ENCODE measurements at places on chromosomes 5 and 9.

DNA sequence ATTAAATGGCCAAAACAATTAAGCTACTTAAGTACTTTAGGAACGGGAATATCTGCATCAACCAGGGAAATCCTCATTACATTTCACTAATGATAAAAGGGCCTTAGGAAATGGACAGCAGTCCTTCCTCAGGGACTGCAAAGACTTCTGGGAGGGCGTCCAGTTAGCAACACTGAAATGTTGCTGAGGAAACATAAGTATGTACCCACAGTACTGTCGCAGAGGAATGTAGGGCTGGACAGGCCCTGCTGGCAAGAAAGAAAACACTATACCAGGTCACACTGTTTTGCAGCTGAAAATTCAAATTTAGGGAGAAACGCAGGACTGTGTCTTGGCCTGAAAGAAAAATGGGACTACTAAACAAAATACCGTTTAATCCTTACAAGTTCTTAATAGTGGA lies 1.3 kb downstream of the C5orf15 start:
- DNase-seq = no peak

DNA sequence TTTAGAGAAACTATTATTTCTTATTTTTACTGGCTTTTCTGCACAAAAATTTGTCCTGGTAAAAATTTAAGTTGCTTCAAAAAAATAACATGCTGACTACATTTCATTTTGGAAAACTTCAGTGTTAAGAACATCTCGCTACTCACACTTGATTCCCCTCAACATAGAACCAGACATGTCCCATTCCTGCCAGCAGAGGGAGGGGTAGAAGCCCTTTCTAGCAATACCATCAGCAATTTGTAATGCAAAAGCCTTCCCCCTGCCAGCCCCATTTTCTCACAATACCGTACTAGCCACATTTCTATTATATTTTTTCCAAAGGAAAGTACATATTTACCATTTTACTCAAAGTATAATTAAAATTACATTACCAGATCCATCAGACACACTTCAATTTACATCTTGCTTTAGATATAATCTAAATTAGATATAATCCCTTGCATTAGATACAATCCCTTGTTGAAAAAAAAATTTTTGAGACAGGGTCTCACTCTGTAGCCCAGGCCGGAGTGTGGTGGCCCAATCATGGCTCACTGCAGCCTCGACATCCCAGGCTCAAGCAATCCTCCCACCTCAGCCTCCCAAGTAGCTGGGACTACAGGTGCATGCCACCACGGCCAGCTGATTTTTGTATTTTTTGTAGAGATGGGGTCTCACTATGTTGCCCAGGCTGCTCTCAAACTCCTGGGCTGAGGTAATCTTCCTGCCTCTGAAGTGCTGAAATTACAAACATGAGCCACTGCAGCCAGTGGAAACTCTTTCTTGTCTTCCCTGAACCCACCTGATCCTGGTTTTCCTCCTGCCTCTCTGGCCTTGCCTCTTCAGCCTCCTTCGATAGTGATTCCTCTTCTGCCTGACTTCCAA lies 39.6 kb upstream of the IDNK start:
- no peak for DNase-seq

GRCh38 chr9:89529243-89530035 lies 31.5 kb upstream of the SEMA4D start:
- no peak for DNase-seq

DNA sequence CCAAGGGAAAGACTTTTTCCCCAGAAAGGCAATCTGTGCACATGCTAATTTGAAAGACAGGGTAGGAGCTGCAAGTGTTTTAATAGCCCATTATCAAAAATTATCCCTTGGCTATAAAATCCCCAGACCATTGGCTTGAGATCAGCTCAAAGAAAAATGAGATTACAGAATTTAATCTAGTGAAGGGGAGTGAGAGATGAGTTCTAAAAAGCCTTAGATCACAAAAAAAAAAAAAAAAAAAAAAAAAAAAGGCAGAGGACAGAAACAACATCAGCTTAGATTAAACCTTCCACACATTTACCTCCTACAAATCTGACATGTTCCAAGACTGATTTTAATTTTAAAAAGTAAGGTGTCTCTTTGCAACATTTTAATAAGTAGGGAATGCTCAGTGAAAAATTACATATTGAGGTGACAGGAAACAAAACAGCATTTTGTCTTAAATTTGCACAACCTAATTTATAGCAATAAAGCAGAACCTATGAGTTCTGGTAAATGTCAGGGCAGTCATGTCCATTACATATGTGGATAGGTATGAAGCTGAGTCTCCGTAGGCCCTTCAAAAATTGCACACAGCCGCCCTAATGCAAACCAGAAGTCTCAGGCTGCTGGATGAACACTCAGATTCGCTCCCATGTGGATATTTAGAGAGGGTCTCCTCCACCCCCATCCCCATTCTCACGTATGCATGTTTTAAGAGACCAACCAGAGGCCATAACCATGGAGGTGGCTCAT lies 43.4 kb downstream of the NFIB start:
- no peak for DNase-seq

- DNase-seq = no peak
Measured at GRCh38 chr9:38008168-38009034, 60.6 kb downstream of the SHB start.

DNA sequence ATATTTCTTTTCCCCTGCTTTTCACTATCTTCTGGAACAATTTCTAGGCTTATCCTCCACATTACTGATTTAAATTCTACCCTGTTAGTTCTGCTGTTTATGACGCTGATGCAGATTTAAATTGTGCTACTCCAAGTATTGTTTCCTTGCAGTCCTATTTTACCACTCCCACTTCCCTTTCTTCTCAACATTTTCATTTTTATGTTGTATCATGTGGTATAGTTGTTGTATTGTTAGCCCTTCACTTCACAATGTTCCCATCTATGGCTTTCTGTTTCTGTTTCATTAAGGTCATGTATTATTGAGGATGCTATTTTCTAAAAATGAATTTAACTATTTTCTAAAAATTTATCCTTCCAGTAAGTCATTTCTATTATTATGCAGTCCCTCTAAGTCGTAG lies 254.4 kb downstream of the NDUFS4 start:
- no peak for DNase-seq

GRCh38 chr9:77022783-77023440 lies 3.5 kb downstream of the FOXB2 start:
- no peak for DNase-seq

DNA sequence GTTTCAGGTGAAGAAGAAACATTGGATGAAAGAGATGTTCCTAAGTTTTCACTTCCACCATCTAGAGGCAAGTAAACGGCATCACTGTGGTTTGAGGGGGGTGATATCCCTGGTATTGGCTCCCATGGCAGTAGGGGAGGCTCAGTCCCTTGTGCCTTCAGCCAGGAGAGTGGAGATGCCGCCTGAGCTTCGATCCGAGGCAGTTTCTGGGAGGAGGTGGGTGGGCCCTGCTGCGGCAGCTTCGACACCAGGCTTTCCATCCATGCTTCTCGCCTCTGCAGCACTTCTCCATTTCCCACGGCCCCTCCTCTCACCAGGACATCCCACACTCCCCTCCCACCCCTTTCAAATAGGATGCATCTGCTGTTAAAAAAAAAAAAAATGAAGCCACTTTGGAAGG lies 258.3 kb downstream of the GADD45G start:
- no peak for DNase-seq

DNA sequence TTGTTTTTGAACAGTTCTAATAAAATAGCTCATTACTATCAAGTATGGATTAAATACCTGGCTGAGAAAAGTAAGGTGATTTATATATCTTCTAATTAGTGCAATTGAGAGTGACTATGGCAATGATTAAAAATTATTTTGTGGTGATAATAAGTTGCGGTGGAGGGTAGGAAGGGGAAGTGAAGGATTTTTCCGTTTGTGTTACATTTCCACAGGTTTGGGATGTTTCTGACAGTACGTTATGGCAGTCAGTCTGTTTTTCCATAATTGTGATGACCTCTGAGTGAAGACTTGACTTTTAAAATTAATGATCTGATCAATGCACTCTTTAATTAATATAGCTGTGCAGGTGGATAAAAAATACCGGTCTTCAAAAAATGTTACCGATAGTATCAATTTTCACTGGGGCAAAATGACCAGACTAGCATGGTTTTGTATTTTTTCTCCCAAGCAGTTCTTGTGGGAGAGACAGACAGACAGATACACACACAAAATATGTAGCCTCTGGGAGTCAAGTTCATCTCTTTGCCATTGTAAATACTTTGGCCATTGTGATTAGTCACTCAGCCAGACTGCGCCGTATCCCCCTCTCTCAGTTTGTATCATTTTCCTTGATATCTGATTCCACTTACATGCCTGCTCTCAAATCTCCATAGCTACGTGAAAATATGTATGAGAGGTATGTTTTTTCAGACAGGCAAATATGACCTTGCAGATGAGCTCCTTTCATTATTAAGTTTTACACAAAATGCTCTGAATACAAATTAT lies 60.2 kb downstream of the ARHGAP26 start:
- DNase-seq = no peak

DNA sequence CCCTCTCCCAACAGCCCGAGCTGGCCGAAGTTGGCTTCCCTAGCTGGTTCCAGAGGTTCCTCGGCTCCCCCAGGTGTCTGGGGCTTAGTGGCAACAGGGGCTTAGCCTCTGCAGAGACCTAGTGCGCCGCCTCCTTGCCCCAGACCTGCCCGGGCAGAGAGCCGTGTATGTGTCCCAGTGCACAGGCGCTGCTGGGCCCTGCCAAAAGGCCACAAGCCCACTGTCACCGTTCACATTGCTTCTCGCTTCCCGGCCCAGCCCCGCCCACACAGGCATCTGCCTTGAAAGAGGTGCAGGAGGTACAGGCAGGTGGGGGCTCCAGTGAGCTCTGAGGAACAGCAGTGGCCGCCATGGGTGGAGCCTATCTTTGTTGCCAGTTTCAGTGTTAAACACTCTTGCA lies 2.5 kb upstream of the CACFD1 start:
- no peak for DNase-seq

- no peak for DNase-seq
Measured at GRCh38 chr5:128681096-128681495, 143.1 kb upstream of the FBN2 start.

DNA sequence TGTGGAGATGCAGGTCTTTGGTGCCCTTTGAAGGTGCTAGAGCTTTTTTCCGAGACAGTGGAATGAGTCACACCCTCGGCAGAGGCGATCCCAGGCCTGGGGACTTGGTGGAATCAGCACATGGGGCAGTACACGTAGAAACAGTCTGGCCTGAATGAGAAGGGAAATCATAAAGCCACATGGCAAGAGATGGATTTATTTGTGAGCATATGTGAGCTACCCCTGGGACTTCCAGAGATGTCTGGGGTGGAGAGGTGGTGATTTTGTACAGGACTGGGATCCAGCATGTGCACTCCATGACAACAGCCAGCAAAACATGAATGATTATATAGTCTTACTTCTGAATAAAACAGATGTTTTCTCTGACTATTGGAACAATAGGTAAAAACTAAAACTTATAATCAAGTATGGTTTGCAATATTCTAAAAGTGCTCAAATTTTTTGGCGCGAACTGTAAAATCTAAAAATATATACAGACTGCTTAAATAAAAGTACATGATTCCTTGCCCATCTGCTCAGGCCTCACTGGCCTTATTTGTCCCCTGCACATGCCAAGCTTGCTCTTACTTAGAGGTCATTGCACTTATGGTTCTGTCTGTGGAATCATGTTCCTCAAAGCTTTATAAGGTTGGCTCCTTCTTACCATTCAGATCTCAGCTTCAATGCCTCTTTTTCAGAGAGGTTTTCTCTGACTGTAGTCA lies 54.7 kb upstream of the SMARCA2 start:
- no peak for DNase-seq

DNA sequence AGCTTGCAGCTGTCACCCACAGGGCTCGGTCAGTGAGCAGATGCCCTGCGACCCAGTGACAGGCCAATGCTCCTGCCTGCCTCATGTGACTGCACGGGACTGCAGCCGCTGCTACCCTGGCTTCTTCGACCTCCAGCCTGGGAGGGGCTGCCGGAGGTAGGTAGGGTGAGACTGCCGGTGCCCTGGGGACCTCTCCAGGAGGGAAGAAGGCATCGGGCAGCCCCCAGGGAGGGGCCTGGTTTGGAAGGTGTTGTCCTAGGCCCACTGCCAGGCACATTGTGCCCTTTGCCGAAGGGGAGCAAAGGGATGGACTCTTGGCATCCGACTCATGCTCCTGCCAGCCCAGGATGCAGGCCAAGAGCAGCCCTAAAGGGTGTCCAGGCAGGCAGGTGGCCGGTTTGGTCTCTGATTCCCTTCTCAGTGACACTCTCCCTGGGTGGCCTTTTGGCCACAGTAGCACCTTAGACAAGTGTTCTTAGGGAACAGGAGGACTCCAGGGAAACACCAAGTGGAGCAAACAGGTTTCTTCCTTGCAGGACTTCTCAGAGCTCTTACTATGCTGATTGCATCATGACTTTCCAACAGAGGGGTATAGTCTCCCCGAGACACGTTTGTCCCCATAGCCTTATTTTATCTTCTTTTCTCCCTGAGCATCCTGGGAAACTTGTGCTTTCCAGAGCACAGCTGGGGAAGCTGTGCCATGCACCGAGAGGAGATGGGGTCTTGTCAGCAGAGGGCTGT lies 28.1 kb upstream of the AIF1L start:
- no peak for DNase-seq

- no peak for DNase-seq
Measured at GRCh38 chr5:145936401-145937131, at the start of gene SH3RF2. SH3RF2 (plus strand) TSS chr5:145936578; CDS start chr5:145937929, 1,351 bp downstream.

- DNase-seq = no peak
Measured at GRCh38 chr5:32510860-32511259, 66.3 kb upstream of the ZFR start.

DNA sequence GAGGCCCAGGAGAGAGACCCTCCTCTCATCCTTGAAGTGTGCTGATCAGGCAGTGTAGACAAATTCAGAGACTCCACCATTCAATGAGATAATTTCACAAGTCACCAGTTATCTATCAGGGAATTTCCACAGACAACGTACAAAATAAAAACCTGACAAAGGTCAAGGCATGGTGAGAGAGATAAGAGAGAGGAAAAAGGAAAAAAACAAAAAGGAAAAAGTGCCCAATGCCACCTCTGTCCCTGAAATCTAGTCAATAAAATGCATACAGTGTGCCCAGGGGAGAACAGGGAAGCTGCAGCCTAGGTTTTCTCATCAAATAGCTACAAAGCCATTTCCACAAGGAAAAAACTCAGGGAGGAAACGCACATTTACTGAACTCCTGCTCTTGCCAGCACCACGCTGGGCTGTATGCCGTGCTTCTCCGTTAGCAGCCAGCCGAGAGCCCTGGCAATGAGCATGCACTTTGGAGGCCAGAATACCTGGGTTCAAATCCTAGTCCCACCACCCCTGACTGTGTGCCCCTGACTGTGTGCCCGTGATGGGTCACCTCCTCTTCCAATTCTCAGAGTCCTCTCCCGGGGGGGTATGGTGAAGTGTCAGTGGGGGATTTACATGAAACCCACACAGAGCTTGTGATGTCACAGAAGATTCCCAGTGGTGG lies 11.6 kb downstream of the WHRN start:
- no peak for DNase-seq

DNA sequence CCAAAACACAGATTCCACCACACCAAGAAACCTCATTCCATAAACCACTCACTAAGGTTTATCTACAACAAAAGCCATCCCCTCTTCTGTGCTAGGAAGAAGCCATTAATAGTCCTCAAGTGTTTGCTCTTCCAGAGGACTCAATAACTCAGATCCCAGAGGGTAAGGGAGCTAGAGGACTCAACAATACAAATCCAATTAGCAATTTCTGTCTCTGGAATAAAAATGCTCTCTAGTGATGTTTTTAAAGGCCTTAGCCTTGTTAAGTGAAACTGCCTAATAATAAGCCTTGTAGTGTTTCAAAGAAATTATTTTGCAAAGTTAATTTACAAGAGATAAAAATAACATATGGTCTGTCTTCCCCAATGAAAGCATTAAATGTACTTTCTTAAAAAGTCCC lies 942.4 kb downstream of the CDH12 start:
- DNase-seq = no peak
